ENCODE measurements at places on chromosomes 2 and 18.

DNA sequence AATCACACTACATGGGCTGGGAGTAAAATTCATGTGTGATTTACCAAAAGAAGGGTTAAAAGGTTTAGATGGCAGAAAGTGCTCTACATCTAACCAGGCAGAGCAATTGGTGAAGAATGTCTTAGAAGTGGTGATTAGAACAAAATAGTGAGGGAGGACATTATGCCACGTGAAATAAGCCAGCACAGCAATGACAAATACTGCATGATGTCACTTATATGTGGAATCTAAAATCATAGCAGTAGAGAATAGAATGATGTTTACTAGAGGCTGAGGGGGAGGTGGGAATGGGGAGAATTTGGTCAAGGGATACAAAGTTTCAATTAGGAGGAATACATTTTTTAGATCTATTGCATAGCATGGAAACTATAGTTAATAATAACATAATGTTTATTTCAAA lies 253.3 kb downstream of the KCNS3 start:
- DNase-seq = no peak

DNA sequence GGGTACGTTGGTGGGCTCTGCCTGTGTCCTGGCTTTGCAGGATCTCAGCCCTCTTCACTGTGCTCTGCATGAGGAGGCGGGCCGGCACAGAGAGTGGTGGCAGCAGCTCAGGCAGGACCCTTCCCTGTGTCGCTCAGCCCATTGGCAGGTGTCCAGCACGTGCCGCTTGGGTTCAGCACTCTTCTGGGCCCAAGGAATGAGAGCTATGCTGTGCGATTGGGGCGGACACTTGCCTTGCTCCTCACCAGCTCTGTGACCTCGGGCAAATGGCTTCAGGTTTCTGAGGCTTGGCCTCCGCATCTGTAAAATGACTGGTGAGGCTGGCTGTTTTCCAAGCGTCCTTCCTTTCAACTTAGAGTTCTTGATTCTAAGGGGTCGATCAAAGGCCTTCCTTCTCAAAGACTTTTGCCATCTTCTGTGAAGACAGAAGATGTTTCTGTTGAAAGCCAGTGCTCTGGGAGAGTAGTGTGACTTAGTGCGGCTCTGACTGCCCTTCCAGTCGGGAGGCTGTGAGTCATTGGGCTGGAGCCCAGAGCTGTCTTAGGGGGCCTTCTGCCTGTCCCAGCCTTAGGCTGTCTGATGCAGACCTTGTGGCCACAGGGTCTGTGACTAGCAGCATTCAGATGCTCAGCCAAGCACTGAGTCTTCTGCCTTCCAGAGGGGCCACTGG lies 35.6 kb downstream of the GLI2 start:
- DNase-seq = no peak

GRCh38 chr2:148913492-148913891 lies 38.5 kb downstream of the KIF5C start:
- DNase-seq = no peak

GRCh38 chr2:144515696-144516410 lies 4.1 kb downstream of the ZEB2 start:
- DNase-seq = no peak

DNA sequence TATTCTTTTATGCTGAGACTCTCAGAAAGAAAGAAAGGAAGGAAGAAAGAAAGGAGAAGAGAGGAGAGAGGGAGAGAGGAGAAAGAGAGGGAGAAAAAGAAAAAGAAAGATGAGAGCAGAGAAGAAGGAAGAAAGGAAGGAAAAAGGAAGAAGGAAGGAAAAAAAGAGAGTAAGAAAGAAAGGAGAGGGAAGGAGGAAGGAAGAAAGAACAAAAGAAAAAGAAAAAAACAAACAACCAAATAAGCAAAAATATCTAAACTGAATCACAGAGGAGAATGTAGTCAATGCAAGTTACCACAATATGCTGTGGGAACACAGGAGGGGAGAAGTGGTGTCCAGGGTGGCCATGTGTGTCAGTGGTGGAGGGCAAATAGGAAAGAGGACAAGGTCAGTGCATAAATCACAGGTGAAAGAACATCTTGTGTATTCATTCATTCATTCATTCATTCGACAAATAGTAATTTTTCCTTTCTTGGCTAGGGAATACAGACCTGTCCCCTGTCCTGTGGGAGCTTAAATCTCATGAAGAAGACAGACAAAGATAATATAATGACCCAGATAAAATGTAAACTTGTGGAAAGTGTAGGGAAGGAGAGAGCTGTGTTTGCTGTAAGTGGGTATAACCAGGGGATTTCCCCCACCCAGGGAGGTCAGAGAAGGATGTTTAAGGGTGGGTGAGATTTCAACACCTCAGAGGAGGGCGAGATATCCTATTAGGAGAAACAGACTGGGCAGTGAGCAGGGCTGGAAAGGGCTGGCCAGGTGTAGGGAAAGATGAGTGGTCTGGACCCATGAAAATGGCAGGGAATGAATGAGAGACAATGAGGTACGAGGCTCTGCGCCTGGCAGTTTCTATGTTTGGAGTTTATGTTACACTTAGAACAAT lies 50.7 kb downstream of the IL1R2 start:
- no peak for DNase-seq

GRCh38 chr2:231701456-231702373 lies 6.6 kb upstream of the PTMA start:
- DNase-seq = no peak

DNA sequence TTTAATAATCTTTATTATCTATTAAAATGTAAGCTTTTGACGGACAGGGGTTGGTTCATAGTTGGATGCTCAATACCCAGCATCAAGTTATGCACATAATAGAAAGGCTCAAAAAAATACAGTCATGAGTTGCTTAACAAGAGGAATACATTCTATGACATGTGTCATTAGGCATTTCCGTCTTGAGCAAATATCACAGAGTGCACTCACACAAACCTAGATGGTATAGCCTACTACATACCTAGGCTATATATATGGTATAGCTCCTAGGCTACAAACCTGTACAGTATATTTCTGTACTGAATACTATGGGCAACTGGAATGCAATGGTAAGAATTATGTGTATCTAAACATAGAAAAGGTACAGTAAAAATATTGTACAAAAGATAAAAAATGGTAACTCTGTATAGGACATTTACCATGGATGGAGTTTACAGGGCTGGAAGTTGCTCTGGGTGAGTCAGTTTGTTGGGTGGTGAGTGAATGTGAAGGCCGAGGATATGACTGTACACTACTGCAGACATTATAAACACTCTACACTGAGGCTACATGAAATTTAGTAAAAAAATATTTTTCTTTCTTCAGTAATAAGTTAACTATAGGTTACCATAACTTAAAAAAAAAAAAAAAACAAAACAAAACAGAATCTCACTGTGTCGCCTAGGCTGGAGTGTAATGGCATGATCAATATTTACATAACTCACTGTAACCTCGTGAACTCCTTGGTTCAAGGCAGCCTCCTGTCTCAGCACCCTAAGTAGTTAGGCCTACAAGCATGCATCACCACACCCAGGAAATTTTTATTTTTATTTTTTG lies 201.2 kb downstream of the NBAS start:
- no peak for DNase-seq

- DNase-seq = no peak
Observed at GRCh38 chr2:176137252-176137580, 7.7 kb downstream of the HOXD8 start.

- no peak for DNase-seq
Observed at GRCh38 chr2:62774555-62775366, 69.2 kb downstream of the EHBP1 start.

DNA sequence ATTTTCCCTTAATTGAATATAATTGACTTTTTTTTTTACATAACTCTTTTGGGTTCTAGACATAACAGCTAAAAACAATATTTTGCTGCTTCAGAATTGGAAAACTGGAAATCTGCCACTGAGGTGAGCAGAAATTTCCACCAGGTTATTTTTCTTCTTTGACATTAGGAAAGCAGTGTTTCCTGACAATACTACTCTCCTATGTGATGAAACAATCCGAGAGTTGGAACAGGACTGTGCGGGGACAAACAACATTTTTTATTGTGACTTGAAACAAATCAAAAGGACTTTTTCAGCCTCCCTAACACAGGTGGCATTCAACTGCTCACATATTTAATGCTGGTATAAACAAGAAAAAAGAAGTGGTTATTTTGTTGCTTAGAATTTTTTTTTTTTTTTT lies 237.2 kb downstream of the RNF152 start:
- no peak for DNase-seq

GRCh38 chr2:48227617-48228344 lies 302.2 kb upstream of the STON1 start:
- DNase-seq = no peak

GRCh38 chr2:63049970-63050333 lies 678 bp upstream of the OTX1 start:
- no peak for DNase-seq

DNA sequence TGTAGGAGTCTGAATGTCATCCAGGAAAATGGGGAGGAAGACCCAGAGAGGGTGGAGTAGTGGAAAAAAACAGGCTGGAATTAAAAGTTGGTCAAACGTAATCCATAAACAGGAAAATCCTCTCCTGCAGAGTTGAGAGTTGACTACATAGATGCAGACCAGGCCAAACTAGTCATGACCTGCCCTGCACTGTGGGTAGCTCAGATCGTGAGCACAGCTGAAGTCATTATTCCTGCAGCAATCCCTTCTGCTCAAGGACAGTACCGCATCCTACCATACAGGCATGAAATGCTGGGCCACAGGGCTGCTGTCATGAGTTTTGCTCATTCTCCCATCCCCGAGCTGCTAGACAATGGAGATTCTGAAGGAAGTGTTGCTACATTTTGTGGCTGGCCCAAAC lies 352.2 kb downstream of the EN1 start:
- DNase-seq = no peak

DNA sequence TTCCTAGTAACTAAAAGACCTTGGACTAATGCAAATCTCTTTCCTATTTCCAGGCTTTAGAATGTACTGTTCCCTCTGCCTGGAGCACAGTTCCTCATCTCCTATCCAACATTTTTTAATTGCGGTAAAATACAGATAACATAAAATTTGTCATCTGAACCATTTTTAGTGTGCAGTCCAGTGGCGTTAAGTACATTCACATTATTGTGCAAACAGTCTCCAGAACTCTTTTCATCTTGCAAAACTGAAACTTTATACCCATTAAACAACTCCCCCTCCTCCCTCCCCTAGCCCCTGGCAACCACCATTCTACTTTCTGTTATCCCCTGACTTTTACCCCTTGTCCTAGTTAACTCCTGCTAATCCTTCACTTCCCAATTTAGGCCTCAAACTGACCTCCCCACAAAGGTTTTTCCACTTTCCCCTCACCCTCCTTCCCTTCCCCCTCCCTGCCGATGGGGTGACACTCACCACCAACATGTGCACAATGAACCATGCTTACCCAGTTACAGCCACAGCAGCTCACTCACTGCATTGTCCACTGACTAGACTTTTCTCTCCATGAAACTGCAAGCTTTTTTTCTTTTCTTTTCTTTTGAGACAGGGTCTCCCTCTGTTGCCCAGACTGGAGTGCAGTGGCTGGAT lies 54.8 kb downstream of the KIAA2012 start:
- DNase-seq = no peak

- DNase-seq = no peak
Observed at GRCh38 chr2:55590810-55591440, 26.5 kb downstream of the PPP4R3B start.

DNA sequence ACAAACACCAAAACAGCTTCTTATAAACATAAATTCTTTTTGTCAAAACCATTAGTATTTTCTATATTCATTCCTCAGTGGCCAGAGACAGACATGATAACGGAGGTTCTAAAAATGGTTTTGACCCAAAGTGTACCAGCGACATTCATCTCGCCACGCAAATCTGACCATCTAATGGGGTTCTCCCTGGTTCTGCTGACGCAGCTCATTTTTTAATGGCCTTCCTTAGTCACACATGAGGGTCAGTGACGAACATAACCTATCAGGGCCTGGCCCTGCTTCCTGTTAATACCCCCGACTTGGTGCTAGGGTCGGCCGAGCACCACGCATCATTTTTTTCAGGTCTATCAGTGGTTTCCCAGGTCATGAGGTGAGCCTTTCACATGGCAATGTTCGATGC lies 45.9 kb upstream of the ARL4C start:
- no peak for DNase-seq

- no peak for DNase-seq
Observed at GRCh38 chr2:160264308-160264707, 64.2 kb upstream of the ITGB6 start.

DNA sequence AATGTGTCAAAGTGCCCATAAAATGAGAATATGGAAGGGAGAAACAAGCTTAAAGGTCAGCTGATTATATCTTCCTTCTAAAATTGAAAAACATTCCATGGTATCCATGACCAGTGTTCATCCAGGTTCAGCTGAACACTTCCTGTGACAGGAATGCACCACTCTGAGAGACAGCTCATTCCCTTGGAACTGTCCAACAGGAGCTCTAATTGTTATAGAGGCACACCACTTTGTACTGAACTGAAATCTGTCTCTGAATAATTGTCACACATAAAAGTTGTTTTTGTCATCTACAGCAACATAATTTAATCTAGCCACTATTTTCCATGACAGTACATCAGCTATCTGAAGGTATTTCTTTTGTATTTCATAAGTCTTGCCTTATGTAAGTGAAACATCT lies 195.9 kb upstream of the ZNF804A start:
- DNase-seq = no peak

DNA sequence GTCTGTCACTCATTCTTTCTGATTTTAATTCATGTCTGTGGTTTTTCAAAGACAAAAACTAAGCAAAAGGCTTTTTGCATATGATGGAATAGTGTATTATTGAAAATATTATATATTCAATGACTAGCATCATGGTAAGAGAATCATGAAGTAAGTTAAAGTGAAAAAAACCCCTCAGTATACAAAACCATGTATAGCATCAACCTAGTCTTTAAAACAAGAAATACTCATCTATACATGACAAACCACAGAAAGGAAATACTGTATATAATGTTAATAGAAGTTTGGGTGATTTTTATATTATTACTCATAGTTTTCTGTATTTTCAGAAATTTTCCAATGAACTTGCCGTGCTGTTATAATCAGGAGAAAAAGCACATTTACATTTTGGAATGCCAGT lies 38.0 kb upstream of the ODC1 start:
- DNase-seq = no peak

- DNase-seq = no peak
Observed at GRCh38 chr2:202203348-202203747, 35.0 kb downstream of the SUMO1 start.

DNA sequence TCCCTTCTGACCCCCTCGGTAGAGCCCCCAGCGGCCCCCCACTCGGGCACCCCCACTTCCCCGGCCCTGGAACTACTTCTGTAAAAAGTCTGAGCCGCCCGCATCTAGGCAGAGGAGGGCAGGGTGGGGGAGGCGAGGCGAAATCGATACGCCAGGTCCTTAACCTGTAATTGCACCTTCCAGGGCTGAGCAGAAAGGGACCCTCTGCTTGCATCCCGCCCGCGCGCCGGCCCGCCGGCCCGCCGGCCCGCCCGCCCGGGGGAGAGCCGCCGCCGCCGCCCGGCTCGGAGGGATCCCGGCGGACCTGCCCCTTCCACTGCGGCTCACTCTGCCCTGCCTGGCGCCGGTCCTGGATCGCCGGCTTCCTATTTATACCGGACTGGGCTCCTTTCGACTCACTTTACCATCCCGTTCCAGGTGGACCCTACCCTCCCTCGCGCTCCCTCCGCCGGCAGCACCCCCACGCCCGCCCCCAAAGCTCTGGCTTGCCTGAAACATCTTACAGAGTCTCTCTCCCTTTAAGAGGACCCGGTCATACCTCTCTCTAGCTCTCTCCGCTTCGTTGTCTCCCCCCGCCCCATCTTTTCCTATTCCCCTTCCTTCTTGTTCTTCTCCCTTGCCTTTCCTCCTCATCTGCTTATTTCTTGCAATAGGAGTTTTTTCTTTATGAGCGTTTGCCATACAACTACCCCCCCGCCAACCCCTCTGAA lies 797 bp downstream of the KLHL14 start:
- no peak for DNase-seq

GRCh38 chr2:33929467-33929866 lies 330.4 kb upstream of the FAM98A start:
- no peak for DNase-seq
